ENCODE measurements at places on chromosomes 12 and 14. TPM values are rescaled to one million over a fixed set of nuclear protein-coding genes. Genes with fewer than 3 reads are reported as not detected.

Gene CD4
- total RNA-seq: 2.0 TPM

Gene KRT81
- total RNA-seq: not detected

- DNase-seq: no peak
Measured at GRCh38 chr14:71600309-71600708, 331.9 kb upstream of the RGS6 start.

DNA sequence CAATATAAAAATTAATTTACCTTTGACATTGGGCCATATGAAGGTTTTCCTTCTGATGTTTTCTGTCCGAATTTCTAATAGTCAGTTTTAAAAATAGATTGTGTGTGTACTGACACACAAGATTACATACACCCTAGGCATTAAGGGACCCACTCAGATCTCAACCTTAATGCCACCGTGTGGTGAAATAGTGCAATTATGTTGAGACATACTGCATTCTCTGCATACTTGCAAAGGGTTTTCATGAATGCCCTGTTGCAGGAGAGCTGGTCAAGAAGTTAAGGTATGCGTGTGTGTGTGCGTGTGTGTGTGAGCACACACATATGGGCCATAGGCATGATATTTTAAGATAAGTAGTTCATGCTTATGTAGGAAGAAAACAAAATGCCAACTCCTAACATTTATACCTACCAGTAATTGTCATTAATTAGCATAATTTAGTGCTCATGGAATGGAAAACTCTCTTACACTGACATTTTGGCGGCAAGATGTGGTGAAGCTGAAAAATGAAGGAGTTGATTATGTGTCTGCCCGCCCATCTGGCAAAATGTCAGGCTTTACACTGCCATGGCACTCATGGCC lies 58.8 kb downstream of the PIK3C2G start:
- DNase-seq: no peak

DNA sequence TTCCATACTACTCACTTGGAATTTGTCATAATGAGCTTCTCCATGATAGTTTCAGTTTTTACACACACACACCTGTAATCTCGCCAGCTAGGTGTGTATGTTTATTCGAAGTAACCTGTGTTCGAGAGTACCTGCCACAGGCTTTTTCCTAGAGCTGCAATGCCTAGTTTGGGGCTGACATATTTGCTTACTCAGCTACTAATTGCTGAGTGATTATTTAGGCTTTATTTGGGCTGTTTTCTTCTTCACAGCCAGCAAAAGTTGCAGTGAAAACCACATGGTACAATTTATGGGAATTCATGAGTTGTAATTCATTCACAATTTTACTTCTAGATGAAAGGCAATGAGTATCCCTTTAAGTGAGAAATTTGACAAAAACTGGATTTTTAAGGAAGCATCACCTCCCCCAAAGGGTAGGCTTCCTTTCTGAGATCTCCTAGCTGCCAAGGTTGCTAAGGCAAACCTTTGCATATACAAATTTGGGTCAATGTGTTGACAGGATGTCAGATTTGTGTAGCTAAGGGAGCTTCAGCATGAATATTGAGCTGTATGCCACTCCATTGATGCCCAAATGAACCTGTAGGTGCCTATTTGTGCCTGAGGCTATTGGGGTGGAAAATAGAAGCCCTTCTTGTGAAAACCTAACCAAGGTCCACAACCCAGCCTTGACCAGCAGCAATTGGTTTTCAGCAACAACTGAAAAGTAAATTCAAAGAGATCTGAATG lies 108.7 kb upstream of the OTX2 start:
- no peak for DNase-seq

DNA sequence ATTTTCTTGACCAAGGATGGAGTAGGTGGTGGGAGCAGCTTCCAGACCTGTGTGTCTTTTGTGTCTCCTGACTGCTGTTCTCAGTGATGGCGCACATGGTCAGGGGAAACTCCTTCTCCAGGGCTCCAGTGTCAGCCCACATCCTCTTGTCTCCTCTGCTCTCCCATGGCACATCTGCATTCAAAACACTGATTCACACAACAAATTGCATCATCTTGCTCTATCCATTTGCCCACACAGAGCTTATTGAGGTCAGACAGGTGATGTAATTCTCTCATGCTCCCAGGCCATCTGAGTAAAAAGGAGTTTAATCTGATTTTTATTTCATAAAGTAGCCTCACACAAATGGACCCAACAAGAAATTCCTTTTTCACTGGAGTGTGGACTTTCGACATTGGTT lies 21.8 kb upstream of the TMEM132C start:
- DNase-seq: no peak

- DNase-seq: no peak
Measured at GRCh38 chr12:33472299-33472698, 32.7 kb upstream of the SYT10 start.

DNA sequence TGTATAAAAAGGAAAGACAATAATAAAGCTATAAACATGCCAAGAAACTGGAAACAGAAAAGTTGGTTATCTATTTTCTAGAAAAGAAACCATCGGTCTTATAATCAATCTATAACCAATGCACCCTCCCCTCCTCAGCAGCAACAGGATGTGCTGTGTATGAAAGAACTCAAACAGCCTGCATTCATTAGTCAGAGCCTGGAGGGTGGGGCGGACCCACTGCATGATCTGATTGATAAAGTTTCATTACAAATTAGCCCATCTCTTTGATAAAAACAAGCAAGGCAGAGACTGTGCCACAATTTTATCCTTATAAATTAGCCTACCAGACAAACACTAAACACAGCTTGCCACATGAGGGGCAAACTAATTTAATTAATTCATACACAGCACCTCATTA lies 448.1 kb downstream of the BCAT1 start:
- DNase-seq: no peak

- no peak for DNase-seq
Measured at GRCh38 chr14:34452258-34452822, 9.7 kb downstream of the SPTSSA start.
